Eye (tissue), 1 donor: ENCODE measurements at places on chromosomes 13 and 19.
A peak's percentile ranks its signal among the peaks of the same experiment; 100 is the strongest.

- DNase-seq, result peak; percentile 92
Observed at GRCh38 chr13:48580185-48580803, 47.4 kb upstream of the RCBTB2 start.

DNA sequence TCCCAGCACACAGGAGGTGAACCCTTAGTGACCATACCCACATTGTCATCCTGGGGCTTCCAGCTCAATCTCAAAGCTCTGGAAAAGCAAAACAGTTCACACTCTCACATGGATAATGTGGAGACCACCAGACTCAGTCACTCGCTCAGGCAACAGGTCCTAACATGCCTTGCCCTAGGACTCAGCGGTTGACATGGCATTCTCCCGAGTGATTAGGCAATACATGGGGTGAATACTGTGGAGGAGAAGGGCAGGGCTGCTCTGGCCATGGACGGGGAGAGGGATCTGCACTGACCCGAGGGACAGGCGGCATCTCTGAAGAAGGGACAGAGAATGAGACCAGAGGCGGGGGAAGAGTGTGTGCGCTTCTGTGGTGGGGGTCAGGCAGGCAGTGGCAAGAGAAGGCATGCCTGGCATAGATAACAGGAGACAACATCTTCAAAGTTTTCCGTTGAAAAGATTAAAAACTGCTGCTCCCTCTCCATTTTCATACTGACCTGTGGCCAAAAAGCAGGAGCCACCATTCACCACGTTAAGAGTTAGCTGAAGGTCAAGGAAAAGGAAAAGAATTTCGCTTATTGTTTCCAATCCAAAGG lies 44.5 kb upstream of the EPHX3 start:
- DNase-seq, result no peak

DNA sequence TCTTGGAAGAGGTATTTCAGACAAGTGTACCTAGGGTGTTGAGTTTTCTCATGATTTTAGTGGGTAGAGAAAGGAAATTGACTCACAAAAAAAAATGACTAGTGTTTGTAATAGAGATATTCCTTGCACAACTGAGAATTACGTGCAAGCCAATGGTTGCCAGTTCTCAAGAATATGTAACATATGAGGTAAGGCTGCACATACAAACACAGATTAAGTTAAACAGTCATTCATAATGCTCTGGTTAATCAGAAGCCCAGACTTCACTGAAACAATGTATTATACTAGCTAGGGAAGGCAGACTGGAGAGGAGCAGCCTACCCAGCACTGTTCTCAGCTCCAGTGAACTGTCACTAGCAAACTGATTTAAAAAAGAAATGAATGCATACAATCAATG lies 418.3 kb downstream of the DIAPH3 start:
- DNase-seq, result no peak

- DNase-seq, result no peak
Observed at GRCh38 chr13:40137400-40137799, 481.9 kb downstream of the COG6 start.

DNA sequence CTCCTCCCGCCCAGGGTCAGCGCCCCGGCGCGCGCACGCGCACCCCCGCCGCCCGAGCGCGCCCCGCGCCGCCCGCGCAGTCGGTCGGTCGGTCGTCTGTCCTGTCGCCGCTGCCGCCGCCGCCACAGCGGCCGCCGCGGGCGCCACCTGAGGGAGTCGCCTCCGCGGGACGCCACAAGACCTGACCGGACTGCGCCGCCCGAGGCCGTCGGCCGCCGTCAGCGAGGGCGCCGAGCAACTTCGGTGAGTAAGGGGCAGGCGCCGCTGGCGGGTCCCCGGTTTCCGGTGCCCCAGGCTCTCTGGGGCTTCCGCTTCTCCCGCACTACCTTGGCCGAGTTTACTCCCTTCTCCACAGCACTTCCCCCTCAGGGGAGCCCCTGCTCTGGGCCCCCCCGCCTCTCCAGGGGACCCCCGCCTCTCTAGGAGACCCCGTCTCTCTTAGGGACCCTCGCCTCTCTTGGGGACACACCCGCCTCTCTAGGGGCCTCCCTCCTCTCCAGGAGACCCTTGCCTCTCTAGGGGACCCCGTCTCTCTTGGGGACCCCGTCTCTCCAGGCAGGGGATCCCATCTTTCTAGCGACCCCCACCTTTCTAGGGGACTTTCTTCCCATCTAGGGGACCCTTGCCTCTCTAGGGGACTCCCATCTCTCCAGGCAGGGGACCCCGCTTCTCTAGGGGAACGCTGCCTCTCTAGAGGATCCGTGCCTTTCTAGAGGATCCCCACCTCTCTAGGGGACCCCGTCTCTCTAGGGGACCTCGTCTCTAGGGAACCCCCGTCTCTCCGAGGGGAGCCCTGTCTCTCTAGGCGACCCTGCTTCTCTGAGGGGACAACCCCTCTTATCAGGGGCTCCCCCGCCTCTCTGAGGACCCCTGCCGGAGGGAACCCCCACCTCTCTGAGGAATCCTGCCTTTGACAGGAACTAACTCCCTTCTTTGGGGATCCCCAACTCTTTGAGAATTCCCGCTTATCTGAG lies 19.3 kb upstream of the GATAD2A start:
- DNase-seq, result no peak

DNA sequence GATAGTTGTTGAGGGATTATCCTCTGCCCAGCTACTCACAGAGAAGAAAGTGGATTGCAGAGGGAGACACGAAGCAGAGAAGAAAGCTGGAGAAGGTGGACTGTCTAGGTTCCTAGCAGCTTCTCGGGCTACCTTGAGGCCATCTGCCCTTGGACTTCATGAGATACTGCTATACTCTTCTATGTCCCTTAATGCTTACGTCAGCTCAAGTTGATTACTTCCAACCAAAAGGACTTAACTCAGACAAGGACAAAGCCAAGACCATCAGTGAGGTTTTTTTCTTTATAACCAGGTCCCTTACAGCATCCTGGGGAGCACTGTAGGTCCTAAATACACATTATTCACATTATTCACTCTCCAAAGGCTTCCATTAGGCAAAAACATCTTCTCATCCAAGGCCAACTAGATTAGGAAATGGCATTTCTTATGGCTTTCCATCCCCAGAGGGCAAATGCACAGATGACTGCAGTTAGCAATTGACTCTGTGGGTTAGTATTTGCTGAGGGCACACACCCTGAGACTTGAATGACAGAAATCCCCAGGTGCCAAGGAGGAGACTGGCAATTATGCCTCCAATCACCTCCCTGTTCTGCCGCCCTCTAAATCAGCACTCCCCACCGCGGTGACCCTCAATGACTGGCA lies 4.1 kb upstream of the UBE2L5 start:
- no peak for DNase-seq

DNA sequence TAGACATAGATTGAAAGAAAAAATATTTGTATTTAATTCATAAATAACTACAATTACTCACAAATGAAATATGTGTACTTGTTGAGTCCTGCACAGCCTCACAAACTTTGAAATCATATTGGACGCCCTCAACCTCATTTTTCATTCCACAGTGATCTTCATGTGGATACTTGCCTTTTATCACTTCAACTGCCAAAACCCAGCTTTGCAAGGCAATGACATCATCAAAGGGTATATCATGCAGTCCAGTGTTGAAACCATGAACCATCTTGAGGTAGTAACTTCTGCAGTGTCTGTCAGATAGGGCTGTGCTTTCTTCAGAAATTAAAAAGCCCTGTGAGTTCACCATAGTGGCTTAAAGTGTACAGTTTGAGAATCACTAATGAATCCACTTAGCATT lies 82.2 kb downstream of the HS6ST3 start:
- no peak for DNase-seq

GRCh38 chr13:98842070-98842469 lies 89.6 kb upstream of the SLC15A1 start:
- no peak for DNase-seq

GRCh38 chr19:50835103-50835784 lies 1.9 kb upstream of the KLK15 start:
- DNase-seq, result no peak

DNA sequence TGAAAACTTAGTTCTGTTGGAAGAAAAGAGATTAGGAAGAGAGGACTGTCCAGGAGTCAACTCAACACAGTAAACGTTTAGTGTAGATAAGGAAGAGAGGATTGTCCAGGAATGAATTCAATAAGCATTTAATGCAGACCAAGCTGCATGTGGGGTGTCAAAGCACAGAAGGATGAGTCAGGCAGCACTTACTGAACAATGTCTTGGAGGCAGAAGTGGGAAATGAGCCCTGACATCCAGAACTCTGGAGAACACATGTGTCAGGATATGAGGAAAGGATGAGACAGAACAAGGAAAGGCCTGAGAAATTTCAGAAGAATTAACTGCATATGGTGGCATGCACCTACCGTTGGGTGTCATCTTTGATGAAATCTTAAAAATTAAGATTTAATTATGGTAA lies 429.2 kb upstream of the HTR2A start:
- DNase-seq, result no peak

GRCh38 chr13:110216398-110217041 lies 90.4 kb downstream of the COL4A1 start:
- peak; percentile 65 for DNase-seq

DNA sequence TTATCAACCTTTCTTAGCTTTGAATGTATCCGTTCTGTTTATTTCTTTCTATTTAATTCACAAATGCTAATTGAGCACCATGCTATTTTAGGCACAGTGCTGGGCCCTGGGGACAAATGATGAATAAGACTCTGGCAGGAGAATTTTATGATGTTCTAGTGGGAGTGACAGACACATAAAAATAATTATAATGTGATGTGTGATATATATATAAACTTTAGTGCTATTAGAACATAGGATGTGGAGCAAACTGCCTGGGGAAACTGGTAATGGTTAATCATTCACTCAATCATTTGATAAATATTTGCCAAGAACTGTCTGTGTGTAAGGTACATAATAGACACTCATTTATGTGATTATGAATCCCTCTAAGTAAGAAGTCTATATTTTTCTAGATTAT lies 50.7 kb upstream of the FRY start:
- no peak for DNase-seq

- no peak for DNase-seq
Observed at GRCh38 chr19:56884441-56884840, 43.9 kb upstream of the PEG3 start.

- peak; percentile 86 for DNase-seq
Observed at GRCh38 chr19:48975947-48976847, 11.1 kb downstream of the FTL start.

- DNase-seq, result no peak
Observed at GRCh38 chr19:51994048-51994644, 7.5 kb upstream of the ZNF350 start.

GRCh38 chr13:50149214-50149613 lies 134.0 kb downstream of the KCNRG start:
- DNase-seq, result no peak

DNA sequence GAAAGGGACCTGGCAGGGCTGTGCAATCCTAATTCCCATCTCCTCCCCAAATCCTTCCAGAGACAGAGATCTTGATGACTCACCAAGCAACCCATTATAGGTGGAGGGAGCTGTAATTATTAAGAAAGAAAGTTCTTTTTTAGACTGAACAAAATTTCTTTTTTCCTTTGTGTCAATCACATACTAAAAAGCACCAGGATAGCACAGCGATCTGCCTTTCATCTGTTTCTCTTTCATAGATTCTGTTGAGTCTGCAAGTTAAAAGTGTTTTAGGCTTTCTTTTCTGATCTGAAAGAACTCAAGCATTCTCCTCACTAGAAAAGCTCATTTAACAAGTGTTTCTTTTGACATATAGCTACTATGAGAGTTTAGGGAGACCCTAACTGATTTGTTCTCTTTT lies 222.8 kb downstream of the DCT start:
- DNase-seq, result no peak

- DNase-seq, result no peak
Observed at GRCh38 chr13:29684441-29684840, 89.0 kb upstream of the SLC7A1 start.

DNA sequence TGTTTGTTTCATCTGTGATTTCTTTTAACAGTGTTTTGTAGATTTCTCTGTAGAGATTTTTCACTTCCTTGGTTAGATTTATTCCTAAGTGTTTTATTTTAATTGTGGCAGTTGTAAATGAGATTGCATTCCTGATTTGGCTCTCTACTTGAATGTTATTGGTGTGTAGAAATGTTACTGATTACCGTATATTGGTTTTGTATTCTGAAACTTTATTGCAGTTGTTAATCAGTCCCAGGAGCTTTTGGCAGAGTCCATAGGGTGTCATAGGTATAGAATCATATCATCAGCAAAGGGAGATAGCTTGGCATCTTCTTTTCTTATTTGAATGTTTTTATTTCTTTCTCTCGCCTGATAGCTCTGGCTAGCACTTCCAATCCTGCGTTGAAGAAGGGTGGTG lies 1386.7 kb downstream of the SLITRK5 start:
- DNase-seq, result no peak
